ENCODE measurements at places on chromosomes 16 and 17.

- peak; percentile 65 for DNase-seq
These were observed 447.3 kb downstream of the HS3ST3B1 start for GRCh38 chr17:14748036-14748710.

GRCh38 chr17:1627982-1628855 lies at the start of gene SLC43A2:
Gene SLC43A2 (minus strand): TSS chr17:1628834. CDS start chr17:1627874, 960 bp downstream.
- peak; percentile 82 for DNase-seq

GRCh38 chr17:58532555-58532951 lies 18.1 kb upstream of the MTMR4 start:
- no peak for DNase-seq

GRCh38 chr16:67438098-67438791 lies 7.3 kb downstream of the HSD11B2 start:
- DNase-seq = no peak

GRCh38 chr17:14205992-14206461 lies 30.6 kb downstream of the CDRT15 start:
- DNase-seq = no peak

- DNase-seq = no peak
These were observed 378.7 kb upstream of the ZFHX3 start for GRCh38 chr16:73426433-73427160.

DNA sequence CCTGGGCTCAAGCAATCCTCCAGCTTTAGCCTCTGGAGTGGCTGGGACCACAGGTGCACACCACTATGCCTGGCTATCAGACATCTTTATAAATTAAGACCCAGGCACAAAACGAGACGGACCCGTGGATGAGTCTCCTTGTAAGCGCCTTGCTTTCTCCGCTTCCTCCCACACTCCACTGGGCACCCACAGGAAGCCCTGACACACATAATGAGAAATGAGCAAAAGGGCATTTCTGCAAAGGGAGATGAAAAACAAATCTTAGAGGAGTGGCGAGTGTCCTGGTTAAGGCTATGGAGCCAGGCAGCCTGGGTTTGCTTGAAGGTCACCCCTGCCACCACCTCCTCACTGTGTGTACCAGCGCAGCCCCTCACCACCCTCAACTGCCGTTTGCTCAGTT lies 56.3 kb downstream of the XYLT1 start:
- peak; percentile 78 for DNase-seq

DNA sequence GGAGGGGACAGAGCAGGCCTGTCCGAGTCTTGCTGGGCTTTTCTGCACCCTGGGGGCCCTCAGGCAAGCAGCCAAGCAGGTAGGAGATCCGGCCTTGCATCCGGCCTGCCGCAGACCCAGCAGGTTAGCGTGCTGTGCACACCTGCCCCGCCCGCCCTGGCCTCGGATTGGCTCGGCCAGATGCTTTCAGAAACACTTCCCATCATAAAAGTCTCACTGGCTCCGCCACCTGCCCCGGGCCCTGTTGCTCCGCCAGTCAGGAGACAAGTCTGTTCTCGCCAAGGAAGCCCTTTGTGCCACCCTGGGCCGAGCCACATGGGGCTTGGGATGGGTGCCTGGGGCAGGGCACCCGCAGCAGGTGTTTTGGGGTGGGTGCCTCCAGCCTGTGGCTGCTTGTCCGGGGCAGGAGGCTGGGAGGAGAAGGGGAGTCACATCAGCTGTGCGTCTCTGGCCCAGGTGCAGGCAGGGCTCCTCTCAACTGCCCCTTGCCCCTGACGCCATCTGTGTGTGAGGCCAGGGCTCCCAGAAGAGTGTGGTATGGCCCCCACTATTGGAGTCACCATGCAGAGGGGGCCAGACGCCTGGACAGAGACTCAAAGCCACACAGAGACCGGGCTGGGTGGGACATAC lies 228.2 kb upstream of the GSE1 start:
- no peak for DNase-seq

DNA sequence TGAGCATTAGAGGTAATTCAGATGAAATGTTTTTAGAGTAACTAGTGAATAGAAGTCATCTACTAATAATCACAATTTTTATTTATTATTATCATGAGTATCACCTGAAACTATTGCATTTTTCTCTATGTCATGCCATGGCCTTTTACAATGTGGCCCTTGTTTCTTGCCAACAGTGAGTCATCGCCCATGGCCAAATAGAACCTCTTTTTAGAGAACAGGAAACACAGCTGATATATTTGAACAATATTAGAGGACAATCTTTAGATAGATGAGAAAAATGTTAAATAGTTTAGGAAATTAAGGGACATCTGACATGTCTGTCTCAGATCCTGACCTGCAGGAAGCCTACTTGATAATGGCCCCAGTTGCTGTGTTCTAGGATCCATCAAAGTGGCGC lies 1584.4 kb upstream of the GOT2 start:
- no peak for DNase-seq

DNA sequence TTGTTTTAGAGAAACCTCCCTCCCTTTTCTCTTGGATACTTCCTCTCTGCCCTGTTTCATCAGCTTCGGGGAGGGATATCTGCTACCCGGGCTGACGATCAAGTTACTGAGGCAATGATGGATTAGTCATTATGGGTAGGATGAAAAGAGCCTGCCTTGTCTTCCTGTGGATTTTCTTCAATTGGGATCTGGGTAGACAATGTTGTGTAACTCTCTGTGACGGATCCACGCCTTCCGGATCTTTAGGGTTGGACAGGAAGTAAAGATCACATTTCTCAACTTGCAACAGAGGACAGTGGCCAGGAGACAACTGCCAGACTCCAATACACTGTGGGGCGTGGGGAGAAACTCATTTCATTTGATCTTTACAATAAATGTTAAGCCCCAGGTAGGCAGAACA lies 11.3 kb upstream of the CHST6 start:
- DNase-seq = peak; percentile 98

GRCh38 chr17:32769846-32770245 lies 107.1 kb downstream of the MYO1D start:
- no peak for DNase-seq

GRCh38 chr17:76736349-76737081 lies 616 bp downstream of the SRSF2 start:
- peak; percentile 64 for DNase-seq

DNA sequence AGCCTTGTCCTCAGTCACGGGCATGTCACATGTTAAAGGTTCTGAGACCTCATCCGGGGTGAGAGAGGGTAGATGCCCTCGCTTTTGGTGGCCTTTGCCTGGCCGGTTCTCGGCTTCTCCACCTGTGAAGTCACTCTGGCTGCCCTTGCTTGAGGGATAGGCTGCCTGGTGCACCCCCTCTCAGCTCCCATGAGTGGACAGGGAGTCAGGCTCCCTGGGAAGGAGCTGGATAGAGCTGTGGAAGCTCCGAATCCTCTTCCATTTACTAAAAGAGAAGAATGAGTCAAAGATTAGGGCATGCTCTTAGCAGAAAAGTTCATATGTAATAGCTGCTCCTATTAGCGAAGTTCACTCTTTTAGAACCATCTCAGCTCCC lies 142.0 kb downstream of the IRX3 start:
- no peak for DNase-seq

DNA sequence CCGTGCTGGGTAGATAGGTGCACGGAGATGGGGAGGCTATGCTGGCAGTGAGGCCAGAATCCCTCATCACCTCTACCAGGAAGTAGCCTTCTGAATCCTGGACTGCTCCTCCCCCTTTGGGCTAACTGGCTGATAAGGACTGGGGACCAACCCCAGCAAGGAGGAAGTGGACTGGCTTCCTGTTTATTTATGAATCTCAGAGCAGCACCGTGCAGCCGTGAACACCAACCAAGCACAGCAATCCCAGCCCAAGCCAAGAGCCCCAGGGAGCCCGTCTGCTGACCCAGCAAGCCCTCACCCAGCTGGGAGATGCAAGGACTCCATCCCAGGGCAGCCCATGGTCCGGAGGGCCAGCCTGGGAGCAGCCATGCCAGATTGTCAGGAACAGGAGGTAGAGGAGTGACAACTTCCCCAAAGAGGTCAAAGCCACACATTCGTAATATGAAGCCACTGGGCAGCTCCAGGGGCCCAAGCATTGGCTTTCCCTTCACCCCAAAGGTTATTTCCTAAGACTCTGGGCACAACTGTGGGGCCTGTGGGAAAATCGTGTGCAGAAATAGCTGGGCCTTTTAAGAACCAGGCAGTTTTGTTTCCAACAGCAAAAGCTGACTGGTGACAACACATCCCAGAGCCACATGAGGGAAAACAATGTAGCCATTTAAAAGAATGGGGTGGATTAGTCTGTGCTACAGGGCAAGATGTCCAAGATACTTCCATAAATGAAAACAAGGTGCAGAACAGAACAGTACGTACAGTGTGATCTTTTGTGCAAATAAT lies 23.9 kb downstream of the PHB1 start:
- peak; percentile 89 for DNase-seq

Data from inflammatory macrophage (primary cell).